ENCODE measurements at places on chromosomes 1 and 21.

- DNase-seq, result no peak
These were observed 168.8 kb downstream of the CYYR1 start for GRCh38 chr21:26404288-26404687.

GRCh38 chr21:37742532-37742931, 173.7 kb downstream of the KCNJ6 start:
- no peak for DNase-seq

DNA sequence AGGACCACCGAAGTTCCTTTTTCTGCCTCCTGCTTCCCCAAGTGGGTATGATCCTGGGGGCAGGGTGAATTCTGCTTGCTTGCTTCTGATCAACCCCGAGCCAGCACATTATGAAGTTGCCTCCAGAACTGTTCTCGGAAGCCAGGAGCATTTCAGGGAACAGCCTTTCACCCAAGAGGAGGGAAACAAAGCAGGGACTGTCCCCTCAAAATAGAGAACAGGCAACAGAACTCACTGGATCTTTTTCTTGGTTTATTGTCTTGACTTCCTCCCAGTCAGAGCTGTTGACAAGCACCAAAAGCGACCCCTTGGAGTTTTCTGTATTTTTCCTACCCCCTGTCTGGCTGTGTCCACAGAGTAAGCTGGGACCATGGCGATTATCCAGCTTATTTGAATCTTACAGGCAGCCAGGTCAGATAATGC, 258.3 kb upstream of the SGIP1 start:
- DNase-seq, result no peak

DNA sequence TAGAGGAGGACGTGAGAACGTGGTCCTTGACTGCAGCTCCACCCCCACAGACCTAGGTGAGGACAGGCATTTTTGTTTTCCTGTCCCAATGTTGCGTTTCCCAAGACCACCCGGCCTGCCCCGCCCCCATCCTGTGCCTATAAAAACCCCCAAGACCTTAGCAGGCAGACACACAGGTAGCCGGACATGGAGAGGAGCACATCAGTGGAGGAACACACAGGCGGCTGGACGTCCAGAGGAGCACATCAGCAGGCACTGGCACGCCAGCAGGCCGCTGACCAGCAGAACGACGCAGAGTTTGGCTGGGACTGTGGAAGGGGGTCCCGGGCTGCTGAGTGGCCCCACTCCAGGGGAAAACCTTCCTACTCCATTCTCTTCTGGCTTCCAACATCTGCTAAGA, 12.7 kb upstream of the HMGCL start:
- no peak for DNase-seq

- DNase-seq, result no peak
These were observed 747 bp downstream of the ADAMTS1 start for GRCh38 chr21:26844258-26845065.

DNA sequence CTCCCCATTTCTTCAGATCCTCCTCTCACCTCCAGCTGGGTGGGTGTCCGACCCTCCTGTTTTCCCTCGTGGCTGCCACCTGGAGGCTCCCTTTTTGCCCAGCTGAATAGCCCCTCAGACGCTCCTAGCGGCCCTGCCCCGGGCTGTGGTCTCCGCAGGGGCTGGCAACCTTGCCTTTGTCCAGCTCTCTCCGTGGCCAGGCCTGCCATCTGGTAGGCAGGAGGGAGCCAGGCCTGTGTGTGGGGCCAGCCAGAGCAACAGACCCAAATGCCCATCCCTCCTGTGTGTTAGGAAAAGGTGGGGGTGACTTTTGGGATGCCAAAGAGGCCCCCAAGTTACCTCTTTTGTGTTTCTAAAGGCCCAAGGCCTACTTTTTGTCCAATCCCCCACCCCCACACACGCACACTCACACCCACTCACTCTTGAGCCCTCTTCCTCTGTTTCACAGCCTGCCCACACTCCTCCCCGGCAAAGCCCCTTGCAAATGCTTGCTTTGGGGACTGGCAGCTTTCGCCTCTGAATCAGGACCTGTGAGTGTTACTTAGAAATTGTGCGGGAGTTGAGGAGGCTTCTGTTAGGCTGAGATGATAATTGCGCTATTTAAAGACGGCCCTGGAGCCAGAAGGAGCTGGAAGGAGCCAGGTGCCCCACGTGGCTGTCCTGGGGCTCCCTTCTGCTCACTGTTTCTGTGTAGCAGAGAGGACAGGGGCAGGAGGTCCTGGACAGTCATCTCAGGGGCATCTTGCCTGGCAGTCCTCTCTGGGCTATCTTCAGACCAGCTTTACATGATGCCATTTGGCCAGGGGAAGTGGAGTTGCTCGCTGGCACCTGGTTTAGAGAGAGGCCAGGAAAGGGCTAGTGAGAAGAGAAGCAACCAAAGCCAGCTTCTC, 9.1 kb downstream of the PPFIA4 start:
- DNase-seq, result no peak

DNA sequence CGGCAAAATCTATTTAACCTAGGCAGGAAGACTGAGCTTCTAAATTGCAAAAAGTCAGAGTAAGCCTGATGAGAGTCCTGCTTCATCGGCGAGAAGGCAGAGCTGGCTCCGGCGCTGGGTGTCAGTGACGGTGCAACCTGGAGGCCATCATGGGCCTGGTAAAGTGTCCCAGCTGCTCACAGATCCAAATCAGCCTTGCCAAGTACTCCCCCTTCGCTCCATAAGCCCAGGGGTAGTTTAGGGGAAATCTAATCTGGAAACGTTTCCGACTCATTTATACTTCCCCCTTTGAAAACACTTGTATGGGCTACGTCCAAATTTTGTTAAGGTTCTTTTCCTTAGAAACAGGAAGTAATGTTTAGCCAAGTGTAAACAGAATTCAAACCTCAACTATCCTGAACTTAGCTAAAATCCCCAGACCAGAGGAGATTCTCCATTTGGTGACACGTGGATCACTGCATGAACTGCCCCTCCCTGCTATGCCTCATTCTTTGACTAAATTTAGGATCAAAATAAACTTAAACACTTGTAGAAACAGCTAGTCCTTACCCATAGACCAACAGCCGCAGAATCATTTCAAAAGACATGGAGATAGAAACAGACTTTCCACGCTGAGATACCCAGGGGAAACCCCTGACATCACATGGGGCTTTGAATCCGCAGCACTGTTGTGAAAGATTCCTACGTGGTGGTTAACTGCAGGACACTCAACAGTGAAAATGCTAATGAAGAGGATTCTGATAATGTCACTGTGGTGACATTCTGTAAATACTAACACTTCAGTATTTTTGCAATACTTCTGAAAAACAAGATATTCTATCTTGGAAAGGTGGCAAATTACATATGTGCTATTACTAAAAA, 172.7 kb downstream of the TGFBR3 start:
- no peak for DNase-seq

- DNase-seq, result no peak
These were observed 1.6 kb upstream of the AGT start for GRCh38 chr1:230715510-230715909.

GRCh38 chr1:84853741-84854721, 39.0 kb downstream of the LPAR3 start:
- peak; percentile 91 for DNase-seq

DNA sequence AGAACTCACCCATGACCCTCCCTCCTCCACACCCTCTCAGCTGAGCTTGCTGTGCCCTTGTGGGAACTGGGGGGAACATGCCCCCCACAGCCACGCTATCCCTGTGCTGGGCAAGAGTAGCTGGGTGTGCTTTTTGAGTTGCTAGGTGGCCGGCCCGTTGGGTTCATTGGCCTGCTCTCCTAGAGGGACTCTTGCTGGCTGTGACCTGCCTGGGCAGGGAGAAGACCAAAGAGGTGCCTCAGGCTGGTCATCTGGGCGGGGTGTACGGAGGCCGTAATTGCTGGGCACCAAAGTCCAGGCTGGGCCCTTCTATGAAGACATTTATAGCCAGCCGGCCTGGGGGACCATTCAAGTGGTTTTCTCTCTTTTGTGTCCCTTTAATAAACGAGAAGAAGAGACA, 138.3 kb upstream of the ZBTB40 start:
- DNase-seq, result no peak

DNA sequence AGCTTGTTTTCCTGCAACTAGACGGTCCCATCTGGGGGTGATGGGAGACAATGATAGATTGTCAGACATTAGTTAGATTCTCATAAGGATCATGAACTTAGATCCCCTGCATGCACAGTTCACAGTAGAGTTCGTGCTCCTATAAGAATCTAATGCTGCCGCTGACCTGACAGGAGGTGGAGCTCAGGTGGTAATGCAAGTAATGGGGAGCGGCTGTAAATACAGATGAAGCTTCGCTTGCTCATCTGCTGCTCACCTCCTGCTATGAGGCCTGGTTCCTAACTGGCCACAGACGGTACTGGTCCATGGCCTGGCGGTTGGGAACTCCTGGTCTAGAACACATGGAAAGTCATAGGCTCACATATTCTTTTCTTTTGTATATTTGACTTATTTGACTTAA, 42.0 kb downstream of the NIBAN1 start:
- no peak for DNase-seq

GRCh38 chr1:227793948-227794816, 21.3 kb upstream of the PRSS38 start:
- DNase-seq, result no peak

- peak; percentile 92 for DNase-seq
These were observed 316.9 kb upstream of the ADGRL4 start for GRCh38 chr1:79323239-79324025.

DNA sequence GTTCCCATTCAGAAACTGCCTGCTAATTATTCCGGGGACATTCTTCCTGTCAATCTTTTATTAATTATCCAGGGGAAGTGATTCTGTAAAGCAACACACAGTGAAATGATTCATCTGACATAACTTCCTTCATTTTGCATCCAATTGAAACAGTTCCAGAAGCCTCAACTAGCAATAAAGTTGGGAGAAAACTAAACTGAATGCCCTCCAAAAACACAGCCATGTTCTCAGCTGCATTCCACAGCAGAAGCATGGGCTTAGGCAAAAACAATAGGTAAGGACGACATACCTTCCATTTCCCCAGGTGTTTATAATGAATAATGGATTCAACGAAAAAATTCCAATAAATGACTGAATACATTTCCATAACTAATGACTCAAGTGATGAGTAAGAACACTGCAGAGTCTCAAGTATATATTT, 36.9 kb upstream of the TARBP1 start:
- DNase-seq, result no peak

GRCh38 chr1:11321656-11322491, 48.9 kb downstream of the UBIAD1 start:
- no peak for DNase-seq

- DNase-seq, result no peak
These were observed 69.7 kb downstream of the ADSS2 start for GRCh38 chr1:244381878-244382565.

DNA sequence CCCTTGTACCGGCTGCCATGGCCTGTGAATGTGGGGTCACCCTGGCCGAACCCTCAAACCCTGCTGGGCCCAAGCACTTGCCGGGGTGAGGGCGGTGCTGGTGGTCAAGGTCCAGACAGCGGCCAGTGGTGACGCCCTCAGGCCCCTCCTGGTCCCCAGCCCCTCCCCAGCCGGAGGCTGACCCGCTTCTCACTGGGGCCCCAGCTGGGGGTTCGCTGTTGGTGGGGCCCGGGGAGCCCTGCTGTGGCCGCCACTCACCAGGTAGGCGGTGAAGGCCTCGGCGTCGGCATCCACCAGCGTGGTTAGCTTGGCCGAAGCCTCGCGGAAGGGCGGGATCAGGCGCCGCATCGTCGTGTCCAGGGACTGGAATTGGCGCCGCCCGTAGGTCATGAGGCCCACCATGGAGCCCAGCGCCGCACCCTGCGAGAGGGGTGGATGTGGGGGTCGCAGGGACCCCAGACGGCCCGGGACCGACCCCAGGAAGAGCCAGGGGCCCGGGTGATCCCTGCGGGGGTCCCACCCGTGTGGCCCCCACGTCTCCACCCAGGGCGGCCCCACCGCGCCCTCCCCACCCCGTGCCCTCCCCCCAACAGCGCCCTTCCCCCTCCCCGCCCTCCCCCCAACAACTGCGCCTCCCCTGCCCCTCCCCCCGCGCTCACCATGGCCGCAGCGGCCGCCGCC, 10.1 kb downstream of the FTCD start:
- no peak for DNase-seq

GRCh38 chr1:167500283-167500860, 18.0 kb downstream of the CD247 start:
- DNase-seq, result no peak

DNA sequence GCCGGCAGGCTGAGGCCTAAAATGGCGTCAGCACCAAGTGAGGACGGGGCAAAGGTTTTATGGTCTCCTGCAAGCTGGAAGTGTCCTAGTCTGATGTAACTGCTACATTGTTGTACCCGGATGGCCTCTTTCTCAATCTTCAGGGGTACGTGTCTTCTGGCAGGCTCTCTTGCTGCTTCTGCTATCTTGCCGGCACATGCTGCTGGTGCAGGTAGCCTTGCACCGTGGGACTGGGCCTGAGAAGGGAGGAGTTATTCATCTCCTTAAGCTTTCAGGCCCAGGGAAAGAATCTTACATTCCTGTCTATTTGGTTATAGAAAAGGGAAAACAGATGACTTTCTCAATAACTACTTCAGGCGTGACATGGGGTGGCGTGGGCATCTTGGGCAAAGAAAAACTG, 72.2 kb downstream of the ZNF678 start:
- no peak for DNase-seq

DNA sequence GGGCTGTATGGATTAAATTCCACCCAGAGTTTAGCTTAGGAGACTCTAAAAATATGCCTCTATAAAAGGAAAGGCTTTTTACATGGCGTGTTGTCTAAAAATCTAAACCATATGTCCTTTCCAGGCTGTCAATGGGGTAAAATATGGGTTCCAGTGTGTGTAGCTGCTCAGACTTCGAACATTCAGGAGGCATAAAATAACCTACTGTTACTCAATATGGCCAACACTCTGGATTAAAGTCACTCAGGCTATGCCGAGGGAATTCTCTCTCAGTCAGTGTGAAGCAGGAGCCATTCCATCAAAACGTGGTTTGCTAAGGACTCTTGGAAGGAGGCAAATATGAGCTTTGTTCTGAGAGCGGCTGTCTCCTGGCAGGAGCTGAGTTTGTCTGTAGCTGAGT, 135.3 kb downstream of the RUNX1 start:
- DNase-seq, result no peak

- DNase-seq, result peak; percentile 43
These were observed 126.2 kb downstream of the RASAL2 start for GRCh38 chr1:178220094-178220493.

DNA sequence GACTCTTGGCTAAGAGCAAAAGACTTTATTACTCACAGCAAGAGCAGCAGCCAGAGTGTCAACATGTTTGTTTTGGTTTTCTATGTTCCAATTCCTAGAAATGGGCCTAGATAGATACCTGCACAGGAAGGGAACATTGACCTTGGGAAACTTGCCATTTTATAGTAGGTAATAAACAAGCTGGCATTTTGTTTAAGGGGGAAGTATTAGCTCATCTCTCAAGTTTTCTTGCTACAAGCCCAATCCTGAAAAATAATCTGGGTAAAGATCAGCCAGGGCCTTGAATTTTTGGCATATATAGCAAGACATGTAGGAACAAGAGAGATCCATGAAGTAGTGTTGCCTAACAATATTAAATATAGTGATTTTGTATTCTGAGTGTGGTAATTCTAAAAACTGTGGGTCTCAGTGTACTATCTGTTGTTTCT, 51.4 kb upstream of the RGL1 start:
- peak; percentile 73 for DNase-seq

GRCh38 chr1:31753707-31754349, 10.3 kb downstream of the ADGRB2 start:
- DNase-seq, result no peak

- DNase-seq, result no peak
These were observed 18.7 kb downstream of the ECE1 start for GRCh38 chr1:21271550-21271949.

All from epithelial cell of prostate (primary cell).